Stimulated activated CD4-positive, alpha-beta T cell treated with anti-CD3 and anti-CD28 coated beads, Interleukin-12 subunit alpha, Interleukin-12 subunit beta, amount 100 ng/mL, for 4 hours (primary cell): ENCODE measurements at places on chromosomes 2 and 18.

GRCh38 chr2:102736110-102736409 lies 25.8 kb upstream of the TMEM182 start:
- no peak for DNase-seq

DNA sequence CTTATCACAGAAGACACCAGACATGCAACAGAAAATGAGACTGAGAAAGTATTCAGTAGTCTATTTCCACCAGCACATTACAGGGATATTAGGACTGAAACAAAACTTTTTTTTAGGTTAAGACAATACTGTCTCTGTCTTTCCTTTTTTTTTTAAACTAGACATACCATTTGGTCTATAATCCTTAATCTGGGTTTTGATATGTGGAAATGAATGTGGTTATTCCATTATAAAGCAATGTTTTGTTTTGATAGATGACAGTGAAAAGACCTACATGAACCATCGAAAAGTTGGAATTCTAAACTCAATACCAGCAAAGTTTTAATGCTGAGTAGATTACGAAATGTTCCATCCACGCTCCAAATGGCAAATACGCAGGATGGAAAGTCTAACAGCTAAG lies 123.4 kb downstream of the TCF4 start:
- DNase-seq, result no peak

- DNase-seq, result no peak
Measured at GRCh38 chr2:230879891-230880290, 15.1 kb downstream of the ITM2C start.

- no peak for DNase-seq
Measured at GRCh38 chr2:7773362-7774360, 856.4 kb downstream of the RNF144A start.

- DNase-seq, result no peak
Measured at GRCh38 chr2:11750917-11751316, 4.5 kb downstream of the LPIN1 start.

GRCh38 chr2:43050866-43051265 lies 175.5 kb downstream of the ZFP36L2 start:
- DNase-seq, result no peak

DNA sequence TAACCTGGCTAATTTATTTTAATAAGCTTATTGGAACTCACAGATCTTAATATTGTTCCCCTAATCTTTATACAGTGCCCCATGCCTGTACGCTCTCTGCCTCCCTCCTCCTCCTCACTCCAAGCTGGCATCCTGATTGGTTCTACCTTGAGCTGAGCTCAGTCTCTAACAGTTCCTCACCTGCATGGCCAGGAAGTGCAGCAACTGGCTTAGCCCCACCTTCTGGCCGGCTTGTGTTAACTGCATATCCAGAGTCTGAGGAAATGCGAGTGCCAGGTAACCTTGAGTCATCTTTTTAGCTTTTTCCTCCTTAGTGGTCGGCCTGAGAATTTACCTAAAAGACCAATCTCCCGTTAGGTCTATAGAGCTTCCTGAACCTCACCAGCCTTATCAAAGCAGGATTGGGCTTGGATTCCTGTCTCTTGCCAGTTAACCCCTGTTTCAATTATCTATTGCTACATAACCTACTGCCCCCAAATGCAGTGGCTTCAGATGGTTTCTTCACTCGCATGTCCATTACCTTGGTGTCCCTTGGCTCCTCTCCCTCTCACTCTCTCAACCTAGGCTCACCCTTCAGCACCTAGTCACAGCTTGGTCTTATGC lies 89.5 kb upstream of the STK39 start:
- DNase-seq, result peak; percentile 43

DNA sequence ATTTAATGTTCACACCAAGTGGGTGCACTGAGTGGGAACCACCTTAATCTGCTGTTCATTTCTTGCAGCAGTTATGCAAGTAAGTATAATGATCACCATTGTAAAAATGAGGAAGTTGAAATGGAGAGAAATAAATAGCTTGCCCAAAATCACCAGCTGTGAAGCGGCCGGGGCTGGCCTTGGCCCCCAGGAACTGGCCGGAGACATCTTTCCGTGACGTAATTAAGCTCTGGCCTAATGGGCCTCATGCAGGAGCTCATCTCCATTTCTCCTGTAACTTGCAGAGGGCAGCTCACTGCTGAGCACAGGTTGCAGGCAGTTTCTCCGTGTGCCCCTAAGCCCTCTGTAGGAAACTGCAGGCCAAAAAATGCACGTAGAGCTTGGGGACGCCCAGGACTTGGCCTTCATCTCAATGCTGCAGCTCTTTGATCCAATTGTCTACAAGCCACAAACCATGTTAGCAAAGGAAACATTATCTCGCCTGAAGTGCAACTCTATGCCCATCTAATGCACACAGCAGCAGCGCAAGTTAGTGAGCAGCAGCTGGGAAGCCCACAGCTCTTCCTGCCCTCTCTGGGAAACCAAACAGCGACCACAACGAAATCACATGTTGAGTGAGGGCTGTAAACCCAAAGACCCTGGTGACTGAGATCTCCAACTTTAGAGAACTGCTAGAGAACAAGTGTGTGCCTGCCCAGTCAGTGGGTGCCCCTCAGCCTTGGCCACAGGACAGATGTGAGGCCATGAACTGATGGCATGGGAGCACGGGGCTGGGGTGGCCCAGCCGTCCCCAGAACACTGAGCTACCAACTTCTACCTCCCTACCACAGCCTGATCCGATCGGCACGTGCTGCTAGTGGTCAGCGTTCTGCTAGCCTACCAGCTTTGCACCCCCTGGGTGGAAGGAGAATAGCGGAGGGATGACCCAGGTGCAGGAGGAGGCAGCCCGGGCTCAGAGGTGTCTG lies 28.8 kb downstream of the APCDD1 start:
- DNase-seq, result no peak

GRCh38 chr2:54212456-54212855 lies 43.6 kb downstream of the TSPYL6 start:
- no peak for DNase-seq

- DNase-seq, result no peak
Measured at GRCh38 chr18:39753178-39753577, 2187.6 kb upstream of the CELF4 start.

DNA sequence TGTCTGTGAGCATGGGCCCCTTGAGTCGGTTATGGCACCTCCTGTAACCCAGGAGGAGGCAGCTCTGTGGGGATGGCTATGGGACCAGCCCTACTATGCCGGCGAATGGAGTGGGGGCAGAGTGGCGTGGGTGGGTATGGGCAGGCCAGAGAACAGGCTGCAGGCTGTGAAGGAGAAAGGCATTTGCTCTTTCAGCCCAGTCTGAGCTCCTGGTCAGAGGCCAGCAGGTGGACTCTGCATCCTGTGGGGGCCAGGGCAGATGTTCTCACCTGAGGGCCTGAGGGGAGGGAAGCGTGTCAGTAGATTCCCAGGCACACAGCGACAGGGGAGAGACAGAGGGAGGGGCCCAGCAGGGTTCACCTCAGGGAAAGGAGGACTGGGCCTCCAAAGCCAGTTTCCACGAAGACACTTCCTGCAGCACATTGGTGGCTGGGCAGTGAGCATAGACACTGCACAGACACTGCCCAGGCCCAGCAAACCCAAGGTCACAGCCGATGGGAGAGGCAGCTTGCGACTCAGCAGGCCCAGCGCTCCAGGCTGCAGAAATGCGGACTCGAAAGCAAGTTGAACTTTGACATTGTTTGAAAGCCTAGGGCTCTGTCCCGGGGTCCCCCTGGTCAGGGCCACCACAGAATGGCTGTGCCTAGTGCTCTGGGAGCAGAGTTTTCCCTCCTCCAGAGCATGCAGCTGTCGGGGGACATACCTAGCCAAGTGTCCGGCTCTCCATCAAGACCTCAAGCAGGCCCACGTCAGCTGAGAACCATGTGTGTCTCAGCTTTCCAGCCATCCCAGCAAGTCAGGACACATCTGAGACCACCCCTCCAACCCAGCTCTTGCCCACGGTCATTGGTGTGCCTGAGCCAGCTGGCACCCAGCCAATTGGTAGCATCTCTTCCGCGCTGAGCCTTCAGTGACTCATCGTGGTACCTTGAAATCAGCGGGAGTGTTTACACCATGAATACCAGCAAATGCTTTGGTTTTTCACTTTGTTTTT lies 53.8 kb downstream of the TGOLN2 start:
- no peak for DNase-seq

GRCh38 chr2:83956991-83957390 lies 502.1 kb downstream of the SUCLG1 start:
- no peak for DNase-seq

GRCh38 chr18:31684279-31685096 lies at the start of gene B4GALT6:
TSS of gene B4GALT6 (minus strand) at chr18:31684581. CDS start at chr18:31684426, 155 bp downstream.
- peak; percentile 30 for DNase-seq

DNA sequence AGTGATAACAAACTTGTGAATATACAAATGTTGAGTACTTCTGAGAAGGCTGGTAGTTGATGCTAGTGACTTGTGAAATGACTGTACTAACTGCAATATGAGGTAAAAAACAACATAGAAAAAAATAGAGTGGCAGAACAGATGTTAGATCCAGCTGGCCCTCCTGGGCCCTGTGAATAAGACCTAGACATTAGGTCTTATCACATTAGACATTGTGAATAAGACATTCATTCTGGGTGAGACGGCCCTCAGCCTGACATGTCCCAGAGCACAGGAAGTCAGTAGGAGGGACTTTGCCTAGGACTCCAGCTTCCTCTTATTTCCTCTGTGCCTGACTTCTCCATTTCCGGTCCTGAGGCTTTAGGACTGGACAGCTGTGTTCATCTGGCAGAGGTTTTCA lies 22.9 kb downstream of the DOK1 start:
- no peak for DNase-seq

GRCh38 chr2:25380023-25380422 lies 38.3 kb upstream of the DNMT3A start:
- DNase-seq, result no peak

DNA sequence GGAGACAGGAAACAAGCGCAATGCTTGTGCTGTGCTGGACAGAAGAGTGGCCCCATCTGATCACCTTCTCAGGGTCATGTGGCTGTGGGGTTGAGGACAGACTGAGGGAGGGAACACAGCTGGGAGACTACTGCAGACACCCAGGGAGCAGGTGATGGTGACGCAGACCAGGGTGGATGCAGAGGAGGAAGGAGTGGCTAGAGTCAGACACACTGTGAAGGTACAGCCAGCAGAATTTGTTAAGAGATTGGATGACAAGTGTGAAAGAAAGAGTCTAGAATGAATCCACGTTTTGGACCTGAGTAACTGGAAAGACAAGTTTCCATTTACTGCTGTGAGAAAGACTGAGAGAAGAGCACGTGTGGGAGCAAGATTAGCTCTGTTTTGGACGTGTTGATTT lies 15.9 kb upstream of the POMC start:
- DNase-seq, result no peak

DNA sequence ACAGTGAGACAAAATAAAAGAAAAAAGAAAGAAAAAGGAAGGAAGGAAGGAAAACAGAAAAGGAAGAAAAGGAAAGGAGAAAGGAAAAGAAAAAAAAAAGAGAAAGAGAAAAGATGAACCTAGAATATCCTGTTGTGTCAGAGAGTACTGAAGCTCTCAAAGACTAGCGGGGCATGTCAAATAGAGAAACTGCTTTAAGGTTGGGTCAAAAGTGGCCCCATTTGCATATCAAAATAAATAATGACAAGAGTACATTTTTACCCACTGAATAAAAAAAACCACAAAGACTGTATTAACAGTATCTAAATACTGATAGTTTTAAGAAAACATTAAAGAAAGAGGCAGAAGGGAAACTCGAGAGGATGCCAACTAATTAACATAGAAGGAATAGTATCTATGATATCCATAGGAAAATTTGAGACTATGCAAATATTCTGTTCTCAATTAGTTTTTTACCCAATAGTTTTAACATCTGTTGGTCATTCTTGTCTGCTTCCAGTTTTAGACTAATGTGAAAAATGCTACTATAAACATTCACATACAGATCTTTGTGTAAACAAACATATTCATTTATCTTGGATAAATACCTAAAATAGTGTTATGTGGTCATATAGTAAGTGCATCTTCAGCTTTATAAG lies 53.2 kb downstream of the SFXN5 start:
- DNase-seq, result no peak

GRCh38 chr2:39492716-39493115 lies 55.6 kb upstream of the MAP4K3 start:
- DNase-seq, result no peak

DNA sequence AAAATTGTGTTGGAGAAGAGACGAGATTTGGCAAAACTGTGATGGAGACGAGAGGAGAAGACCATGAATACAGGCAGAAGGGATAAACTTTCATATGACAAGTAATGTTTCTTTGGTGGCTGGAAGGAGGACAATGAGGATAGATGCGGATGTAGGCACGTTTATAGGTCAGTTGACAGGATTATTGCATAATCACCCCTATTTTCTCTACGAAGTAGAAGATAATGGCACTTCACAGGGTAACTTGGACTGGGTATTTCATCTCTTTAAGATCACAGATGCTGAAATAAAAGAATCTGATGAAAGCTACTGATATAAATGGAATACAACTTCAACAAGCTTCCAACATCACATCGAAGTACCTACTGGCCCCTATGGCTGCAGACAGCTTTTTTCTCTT lies 81.0 kb downstream of the PLEKHM3 start:
- DNase-seq, result no peak

GRCh38 chr2:235511187-235511661 lies 17.4 kb downstream of the AGAP1 start:
- no peak for DNase-seq
